NCI-H524 treated with DMSO at 0.1 percent for 48 hours (cell line): ENCODE measurements at places on chromosomes 13 and 19.
A peak's percentile ranks its signal among the peaks of the same experiment; 100 is the strongest.

- no peak for DNase-seq
Measured at GRCh38 chr19:41795031-41795461, 1.3 kb upstream of the CEACAM3 start.

- no peak for DNase-seq
Measured at GRCh38 chr19:19595171-19595701, 23.3 kb downstream of the PBX4 start.

DNA sequence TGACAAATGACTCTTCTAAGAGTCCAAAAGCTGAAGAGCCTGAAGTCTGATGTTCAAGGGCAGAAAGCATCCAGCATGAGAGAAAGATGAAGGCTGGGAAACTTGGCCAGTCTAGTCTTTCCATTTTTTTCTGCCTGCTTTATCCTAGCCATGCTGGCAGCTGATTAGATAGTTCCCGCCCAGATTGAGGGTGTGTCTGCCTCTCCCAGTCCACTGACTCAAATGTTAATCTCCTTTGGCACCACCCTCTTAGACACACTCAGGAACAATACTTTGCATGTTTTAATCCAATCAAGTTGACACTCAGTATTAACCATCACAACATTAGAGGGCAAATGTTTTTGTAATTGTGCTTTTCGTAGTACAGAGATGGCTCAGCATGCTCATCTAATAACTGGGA, 267.5 kb upstream of the KLHL1 start:
- peak; percentile 35 for DNase-seq

DNA sequence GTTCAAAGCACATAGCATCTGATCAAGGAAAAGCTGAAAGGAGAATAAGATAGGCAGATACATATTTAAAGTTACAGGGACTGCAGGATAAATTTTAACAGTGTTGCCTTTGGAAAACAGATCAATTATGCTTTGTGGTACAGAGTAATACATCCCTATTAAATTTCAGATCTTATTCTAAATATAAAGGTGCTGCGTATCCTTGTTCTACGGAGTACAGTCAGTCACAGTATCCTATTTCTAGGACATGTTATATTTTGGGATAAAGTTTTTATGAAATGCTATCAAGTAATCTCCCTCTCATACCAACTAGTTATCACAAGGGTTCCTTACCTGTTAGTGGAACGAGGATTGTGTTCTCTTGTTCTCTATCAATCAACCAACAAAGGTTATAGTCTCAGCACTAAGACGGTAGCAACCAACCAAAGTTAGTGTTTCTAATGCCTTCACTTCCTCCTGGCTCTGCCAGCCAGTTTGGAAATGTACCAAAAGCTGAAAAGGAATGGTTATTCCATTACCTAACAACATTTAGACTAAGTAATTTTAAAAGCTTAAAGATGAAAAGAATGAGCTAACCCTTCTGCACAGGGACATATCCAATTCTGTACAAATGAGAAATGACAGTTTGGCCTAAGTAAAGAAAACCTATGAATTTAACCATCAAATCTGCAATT, 35.2 kb downstream of the TSC22D1 start:
- DNase-seq = no peak

DNA sequence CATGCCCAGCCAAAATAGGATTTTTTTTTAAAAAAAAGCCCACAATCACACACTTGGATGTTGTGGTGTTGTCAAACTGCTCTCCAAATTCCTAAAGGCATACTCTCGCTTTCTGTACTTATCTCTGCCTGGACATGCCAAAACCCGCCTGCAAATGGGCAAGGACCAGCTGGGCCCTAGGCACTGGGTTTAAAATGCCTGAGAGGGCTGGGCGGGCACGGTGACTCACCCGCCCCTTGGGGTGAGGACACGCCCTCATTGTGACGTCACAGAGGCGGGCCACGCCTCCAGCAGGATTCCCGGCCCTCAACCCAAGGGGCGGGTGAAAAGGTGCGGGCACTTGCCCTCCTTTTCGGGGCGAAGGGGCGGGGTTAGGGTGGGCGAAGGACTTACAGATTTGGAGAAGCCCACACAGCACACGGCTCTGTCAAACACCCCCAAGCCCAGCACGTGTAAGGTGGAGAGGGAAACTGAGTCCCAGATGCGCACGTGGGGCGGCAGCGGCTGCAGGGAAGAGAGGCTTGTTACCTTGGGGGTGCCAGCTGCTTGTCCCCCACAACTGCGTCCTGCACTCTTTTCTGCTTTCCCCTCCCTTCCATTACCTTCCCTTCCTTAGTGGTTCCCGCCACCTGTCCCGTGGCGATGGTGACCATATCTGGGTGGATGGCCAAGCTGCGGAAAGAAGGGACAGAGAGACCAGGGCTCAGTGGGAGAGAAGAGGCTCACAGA, 6.6 kb downstream of the EML2 start:
- no peak for DNase-seq

GRCh38 chr13:77894743-77895142, 23.9 kb downstream of the EDNRB start:
- no peak for DNase-seq

GRCh38 chr13:46893221-46893740, 3.6 kb downstream of the HTR2A start:
- no peak for DNase-seq

GRCh38 chr13:101875717-101876393, 423.4 kb downstream of the ITGBL1 start:
- no peak for DNase-seq

- no peak for DNase-seq
Measured at GRCh38 chr13:109036078-109036780, 406.8 kb downstream of the MYO16 start.

DNA sequence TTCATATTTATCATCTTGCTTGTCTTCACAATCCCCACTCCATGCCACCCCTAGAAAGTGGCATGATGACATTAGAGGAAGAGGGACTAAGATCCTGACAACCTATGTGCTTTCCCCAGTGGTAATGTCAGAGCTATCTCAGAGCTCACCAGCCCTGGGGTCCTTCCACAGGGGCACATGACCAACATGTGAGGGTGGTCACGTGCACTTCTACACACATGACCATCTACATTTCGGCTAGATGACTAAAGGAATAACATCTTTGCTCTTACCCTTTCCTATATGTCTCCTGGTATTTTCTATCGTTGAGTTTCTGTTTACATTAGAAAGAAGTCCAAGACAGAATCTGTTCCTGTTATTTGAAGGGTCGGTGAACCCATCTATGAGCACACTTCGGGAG, 46.2 kb downstream of the RFXAP start:
- DNase-seq = no peak

DNA sequence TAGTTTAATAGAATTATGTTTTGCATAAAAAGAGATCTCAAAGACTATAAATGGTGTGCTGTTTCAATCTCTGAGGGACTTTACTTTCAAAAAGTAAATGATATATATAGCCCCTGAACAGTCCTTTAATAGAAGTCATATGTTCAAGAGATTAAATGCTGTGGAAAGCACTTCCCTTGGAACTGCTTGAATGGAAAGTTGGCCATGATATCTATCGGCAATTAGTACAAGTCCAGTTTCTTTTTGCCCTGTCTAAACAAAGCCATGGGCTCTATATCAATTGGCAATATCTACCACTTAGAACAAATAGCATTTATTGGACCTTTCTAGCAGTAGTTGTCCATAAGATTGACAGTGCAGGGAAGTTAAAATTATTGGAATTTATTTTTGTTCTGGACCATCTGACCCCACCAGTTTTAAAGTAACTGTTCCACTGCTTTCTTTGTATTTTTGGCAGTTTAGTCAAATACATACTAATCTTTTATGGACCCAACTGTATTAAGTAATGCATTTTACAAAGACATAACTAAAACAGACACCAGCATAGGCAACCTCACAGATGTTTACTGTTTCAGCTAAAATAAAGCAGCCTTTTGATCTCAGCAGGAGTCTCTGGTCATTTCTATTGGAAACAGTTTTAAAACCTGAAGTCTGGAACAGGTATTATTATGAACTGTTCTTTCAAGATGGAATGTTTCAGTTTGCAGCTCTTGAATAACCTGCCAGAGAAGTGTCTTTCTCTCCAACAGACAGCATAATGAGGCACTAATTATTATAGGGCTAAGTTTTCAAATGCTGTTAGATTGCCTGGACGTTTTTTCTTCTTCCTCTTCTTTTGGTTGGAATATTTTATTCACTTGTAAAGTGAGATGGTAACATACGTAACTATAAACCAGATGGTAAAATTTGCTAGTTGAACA, 282.6 kb downstream of the DCLK1 start:
- no peak for DNase-seq

DNA sequence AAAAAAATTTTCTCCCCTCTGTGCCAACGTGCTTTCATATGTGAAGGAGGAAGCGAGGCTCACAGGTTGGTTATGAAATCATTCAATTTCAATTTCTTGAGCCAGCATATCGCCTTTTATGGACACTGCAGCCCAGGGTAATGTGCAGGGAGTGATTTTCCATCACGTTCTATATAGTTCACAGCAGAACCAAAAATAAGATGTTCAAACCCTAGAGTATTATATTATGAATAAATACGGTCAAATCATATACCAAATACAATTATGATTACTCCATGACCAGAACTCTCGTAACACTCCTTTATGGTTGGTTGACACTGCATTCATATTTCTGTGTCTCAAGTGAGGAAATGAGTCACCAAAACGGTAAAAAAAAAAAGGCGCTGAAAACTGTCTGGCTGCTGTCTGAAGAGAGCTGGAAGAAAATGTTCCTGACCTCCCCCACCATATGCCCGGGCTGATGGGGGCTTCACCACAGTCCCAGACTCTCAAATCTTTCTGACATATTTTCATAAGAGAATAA, 75.8 kb upstream of the UBAC2 start:
- DNase-seq = no peak

- no peak for DNase-seq
Measured at GRCh38 chr19:13717194-13717643, 47.1 kb upstream of the MRI1 start.

DNA sequence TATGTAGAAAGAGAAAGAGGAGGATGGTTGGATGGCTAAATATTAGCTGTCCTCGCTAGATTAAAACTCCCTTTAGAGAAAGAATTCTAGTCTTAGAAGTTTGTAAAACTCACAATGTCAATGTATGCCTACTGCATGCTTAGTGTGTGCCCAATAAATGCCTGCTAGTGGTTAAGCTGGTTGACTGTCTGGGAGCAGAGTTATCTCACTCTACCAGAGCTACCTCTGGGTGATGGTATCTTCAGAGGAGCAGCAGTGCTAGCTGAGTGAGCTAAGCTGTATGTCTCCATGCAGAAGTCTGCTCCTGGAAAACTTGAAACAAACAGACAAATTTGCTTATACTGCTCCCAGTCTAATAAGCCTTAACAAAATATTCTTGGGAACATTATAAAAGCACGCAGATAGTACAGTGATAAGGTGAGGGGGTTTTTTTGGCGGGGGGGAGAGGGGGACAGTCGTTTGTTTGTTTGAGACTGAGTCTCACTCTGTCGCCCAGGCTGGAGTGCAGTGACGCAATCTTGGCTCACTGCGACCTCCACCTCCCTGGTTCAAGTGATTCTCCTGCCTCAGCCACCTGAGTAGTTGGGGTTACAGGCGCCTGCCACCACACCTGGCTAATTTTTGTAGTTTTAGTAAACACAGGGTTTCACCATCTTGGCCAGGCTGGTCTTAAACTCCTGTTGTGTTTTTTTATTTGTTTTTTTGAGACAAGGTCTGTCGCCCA, 202.8 kb upstream of the TSC22D1 start:
- no peak for DNase-seq
